Activated CD8-positive, alpha-beta memory T cell treated with anti-CD3 and anti-CD28 coated beads for 1 hour (primary cell): ENCODE measurements at places on chromosomes 3 and 15.

GRCh38 chr15:41347236-41347635 lies 14.6 kb downstream of the NUSAP1 start:
- DNase-seq = no peak

- DNase-seq = no peak
These were observed 244.9 kb upstream of the MCTP2 start for GRCh38 chr15:93986400-93986984.

DNA sequence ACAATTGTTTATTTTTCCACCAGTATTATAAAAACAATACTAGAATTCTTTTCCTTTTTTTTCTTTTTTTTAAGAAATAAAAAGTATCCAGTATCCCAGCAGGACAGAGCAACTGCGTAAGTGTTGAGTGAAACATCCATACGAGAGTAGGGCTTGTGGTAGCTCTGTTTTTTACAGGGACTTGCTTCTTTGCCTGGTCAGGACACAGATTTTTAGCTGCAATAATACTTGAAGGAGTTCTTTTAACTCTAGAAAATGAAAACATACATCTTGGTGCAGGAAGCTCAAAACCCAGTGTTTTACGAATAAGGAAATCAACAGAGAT lies 297.7 kb upstream of the NR2E3 start:
- no peak for DNase-seq

- no peak for DNase-seq
These were observed 69.6 kb upstream of the CTNNB1 start for GRCh38 chr3:41129731-41130130.

GRCh38 chr15:31439328-31439727 lies 112.7 kb downstream of the KLF13 start:
- no peak for DNase-seq

DNA sequence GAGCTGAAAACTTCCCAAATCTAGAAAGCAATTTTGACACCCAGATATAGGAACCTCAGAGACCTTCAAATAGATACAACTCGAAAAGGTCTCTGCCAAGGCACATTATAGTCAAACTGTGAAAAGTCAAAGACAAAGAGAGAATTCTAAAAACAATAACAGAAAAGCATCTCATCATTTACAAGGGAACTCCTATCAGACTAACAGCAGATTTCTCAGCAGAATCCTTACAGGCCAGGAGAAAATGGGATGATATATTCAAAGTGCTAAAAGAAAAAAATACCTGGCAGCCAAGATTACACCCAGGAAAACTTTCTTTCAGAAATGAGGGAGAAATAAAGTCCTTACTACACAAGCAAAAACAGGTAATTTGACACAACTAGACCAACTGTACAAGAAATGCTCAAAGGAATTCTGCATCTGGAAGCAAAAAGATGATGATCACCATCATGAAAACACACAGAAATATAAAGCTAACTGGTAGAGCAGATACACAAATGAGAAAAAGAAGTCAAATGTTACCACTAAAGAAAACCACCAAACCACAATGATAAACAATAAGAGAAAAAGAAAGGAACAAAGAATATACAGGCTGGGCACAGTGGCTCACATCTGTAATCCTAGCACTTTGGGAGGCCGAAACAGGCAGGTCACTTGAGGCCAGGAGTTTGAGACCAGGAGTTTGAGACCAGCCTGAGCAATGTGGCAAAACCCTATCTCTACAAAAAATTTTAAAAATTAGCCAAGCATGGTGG lies 50.4 kb downstream of the ADAM10 start:
- no peak for DNase-seq

DNA sequence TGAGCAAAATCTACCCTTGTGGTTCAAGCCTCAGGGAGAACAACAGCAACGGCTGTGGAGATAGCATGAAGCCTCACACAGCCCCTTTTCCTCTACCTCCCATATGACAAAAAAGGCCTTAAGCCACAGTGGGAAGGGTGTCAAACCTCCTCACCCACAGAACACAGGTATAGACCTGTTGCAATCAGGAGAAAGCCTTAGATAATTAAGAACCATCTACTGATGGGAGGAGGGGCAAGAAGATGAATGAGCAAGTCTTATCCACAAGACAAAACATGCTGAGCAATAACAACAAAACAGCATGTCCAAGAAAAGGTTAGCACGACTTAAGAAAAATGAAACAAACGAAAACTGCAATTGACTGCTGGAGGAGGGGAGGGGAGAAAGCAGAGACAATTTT lies 272.9 kb upstream of the BCHE start:
- DNase-seq = no peak

DNA sequence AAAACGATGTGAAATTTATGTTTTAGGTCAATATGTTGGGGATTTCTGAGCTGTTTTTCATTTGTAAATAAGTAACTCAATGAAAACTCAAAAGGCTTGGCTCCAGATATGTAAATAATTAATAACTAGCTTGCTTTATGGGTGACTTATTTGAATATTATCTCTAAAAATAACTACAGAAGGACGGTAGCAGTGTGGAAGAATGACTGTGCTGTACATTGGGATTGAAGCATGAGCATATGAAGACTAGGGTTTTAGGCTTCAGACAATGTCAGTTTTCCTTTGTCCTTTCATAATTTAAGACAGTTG lies 343.9 kb downstream of the GRM7 start:
- DNase-seq = no peak

GRCh38 chr3:188510366-188510765 lies 356.4 kb downstream of the LPP start:
- DNase-seq = no peak

DNA sequence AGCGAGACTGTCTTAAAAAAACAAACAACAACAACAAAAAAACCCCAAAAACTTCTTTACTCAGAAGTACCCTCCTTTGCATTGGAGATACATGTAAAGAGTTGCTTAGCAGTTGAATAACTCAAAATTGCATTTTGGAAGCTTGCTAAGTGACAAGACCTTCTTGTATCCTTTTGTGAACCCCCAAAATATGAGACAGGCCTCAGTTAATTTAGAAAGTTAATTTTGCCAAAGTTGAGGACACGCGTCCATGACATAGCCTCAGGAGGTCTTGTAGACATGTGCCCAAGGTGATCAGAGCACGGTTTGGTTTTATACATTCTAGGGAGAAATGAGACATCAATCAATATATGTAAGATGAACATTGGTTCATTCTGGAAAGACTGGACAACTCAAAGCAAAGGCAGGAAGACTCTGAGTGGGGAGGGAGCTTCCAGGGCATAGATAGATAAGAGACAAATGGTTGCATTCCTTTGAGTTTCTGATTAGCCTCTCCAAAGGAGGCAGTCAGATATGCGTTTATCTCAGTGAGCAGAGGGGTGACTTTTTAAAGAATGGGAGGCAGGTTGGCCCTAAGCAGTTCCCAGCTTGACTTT lies 1.7 kb upstream of the ARF4 start:
- DNase-seq = no peak

GRCh38 chr3:76859596-76859995 lies 180.3 kb upstream of the ROBO2 start:
- no peak for DNase-seq

- no peak for DNase-seq
These were observed 2.4 kb downstream of the CISH start for GRCh38 chr3:50609071-50609762.

- no peak for DNase-seq
These were observed 694.1 kb downstream of the AGBL1 start for GRCh38 chr15:86773736-86774135.

DNA sequence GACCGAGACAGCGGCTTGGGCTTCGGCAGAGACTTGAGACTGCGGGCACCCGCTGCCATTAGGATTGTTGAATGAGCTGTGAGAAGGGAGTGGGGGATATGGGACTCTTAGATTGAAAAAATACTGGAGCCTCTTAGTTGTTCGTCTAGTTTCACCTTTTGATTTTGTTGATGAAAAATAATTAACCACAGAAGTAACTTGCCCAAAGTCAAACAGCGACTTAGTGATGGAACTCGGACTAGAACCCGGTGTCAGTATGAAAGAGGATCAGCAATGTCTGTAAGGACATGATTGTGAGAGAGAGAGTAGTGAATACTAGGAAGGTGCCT lies 510 bp upstream of the GOLGB1 start:
- no peak for DNase-seq

- DNase-seq = no peak
These were observed 226.6 kb upstream of the IL12A start for GRCh38 chr3:159761848-159762635.

DNA sequence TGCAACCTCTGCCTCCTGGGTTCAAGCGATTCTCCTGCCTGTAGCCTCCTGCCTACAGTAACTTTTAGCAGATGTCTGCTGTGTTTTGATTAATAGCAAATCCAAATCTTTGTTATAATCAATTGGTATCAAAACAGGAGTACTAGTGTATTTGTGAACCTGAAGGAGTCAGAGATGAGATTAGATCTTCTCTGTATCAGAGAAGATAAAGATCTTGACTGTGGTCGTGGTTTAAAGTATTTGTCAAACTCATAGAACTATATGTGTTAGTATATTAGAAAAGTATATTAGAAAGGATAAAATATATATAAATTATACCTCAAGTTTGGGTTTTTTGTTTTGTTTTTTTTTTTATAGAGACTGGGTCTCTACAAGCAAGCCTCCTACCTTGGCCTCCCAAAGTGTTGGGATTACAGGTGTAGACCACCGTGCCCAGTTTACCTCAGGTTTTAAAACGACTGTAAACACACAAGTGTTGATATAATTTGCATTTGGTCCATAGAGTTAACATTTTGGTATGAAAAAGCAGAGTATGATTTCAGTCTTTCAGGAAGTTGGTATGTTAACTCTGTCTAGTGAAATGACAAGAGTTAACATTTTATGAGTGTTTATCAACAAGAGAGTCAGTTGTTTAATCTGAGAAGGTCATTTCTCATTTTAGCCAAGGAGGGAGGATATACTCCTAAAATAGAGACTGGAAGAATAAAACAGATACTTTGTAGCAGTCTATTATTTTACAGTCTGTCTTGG lies 18.3 kb downstream of the RTF1 start:
- no peak for DNase-seq

DNA sequence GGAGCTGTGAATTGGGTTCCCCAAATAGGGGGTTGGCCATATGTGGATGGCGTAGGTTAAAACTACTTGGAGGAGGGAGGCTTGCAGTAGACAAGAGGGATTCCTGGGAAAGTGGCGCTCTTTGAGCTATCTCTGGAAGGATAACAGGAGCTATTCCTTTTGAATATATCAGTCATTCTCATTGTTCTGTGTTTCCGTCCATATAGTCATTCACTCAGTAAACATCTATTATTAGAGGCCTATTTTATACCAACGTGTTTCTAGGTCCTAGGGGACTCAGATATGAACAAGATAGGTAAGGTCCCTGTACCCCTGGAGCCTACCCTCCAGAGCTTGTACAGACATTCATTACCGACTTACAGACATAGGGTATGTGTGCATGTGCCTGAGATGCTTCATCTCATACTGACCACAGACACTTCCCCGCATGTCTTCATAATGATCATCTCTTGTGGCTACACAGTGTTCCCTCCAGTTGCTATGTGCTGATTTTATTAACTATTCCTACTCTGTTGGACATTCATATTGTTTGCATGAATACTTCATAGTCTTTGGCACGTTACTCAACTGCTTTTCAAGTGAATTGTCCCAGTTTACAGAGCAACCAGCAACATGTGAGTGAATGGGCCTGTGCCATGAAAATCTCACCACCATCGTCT lies 55.8 kb upstream of the VILL start:
- no peak for DNase-seq

- DNase-seq = no peak
These were observed 3.0 kb downstream of the HDC start for GRCh38 chr15:50262533-50262932.

GRCh38 chr3:164408326-164408725 lies 670.0 kb downstream of the SI start:
- DNase-seq = no peak

- no peak for DNase-seq
These were observed 331.3 kb upstream of the PROK2 start for GRCh38 chr3:72116226-72116625.

- no peak for DNase-seq
These were observed 26.6 kb upstream of the KY start for GRCh38 chr3:134677196-134677986.

DNA sequence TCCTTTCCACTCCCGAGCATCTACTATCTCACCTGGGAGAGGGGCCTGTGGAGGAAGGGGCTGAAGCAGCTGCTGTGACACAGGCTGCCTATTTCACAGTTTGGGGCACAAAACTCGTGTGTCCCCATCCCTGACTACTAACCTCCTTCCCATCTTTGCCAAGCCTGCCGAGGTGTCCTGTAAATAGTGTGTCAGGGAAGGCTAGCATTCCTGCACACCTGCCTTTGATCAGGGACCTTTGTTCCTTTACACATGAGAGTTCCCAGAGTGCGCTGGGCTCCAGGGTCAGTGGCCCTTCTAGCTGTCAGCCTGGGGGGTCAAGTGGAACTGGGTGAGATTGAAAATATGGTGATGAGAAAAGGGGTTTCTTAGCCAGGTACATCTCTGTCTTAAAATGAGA lies 13.0 kb upstream of the TF start:
- no peak for DNase-seq

GRCh38 chr3:190169243-190169642 lies 48.5 kb upstream of the P3H2 start:
- no peak for DNase-seq

- DNase-seq = no peak
These were observed 107.6 kb downstream of the PIK3CB start for GRCh38 chr3:138726946-138727730.

GRCh38 chr3:74347563-74348268 lies 266.7 kb downstream of the CNTN3 start:
- no peak for DNase-seq

- DNase-seq = no peak
These were observed 13.4 kb downstream of the SYNM start for GRCh38 chr15:99118258-99118632.

DNA sequence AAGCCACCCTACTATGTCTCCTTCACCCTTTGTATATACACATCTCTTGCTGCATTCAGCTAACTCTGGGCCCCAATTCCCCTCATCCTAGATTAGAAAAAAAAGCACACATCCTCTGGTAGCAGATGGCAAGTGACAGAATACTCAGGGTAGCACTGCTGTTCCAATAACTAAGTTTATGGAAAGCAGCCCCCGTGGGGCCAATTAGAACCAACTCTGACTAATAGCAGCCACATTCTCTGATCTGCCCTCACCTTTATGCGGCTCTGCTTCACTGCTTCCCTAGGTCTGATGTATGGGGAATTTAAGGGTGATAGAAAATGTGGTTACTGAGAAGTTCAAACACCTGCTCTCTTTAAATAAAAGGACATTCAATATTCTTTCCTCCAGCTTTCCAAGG lies 74.9 kb upstream of the SETMAR start:
- no peak for DNase-seq

- no peak for DNase-seq
These were observed 384.7 kb downstream of the MFSD1 start for GRCh38 chr3:159186581-159186980.

GRCh38 chr3:46700772-46701171 lies 420 bp upstream of the TMIE start:
- DNase-seq = no peak
